Muscle of arm (tissue), 14 donors: ENCODE measurements at places on chromosomes 1 and 21.

DNA sequence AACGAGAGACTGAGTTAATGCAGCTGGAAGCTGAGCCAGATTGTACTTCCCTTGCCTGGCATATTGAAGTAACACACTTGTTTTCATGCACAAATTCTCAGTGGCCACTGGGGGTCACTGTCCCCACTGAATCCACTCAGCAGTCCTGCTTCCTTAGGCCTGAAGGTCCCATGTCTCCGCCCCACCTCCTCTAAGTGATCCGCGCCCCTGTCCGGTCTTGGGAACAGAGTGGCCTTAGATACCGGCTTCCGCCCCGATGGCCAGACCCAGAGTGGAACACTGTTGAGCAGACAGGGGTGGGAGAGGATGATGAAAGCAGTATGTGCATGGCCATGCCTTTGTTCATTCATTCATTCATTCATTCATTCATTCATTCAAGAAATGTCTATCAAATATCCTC, 34.8 kb downstream of the CHAF1B start:
- peak; percentile 72 for DNase-seq

DNA sequence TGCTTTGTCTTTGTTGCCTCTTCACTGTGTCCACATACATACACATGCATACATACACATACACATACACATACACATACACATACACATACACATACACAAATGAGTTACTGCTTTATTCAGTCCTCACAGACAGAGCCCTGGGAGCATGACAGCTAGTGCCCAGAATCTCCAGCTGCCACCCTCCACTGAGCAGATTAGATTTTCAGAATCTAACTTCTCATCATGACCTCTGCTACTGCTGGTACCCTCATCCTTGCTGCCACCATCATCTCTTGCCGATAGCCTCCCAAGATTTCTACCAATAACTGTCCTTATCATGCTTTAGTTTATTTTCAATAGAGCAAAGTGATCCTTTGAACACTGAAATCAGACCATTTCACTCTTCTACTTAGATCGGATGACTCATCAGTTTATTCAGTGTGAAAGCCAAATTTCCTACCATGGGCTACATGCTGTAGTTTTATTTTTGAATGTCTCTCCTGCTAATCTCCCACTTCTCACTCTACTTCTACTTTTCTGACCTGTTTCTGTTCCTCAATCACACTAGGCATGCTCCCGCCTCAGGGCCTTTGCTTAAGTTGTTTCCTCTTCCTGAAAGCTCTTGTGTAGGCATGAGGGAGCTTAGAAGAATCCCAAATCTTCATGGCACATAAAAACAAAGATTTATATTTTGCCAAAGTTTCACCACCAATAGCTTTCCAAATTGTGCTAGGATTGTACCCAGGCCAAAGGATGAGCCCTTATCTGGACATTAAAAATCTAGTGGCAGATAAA, 43.0 kb downstream of the ATP6V1G3 start:
- DNase-seq, result no peak

- no peak for DNase-seq
These were observed 14.7 kb upstream of the MYOG start for GRCh38 chr1:203100516-203100869.

- no peak for DNase-seq
These were observed 30.2 kb upstream of the KCNA2 start for GRCh38 chr1:110636149-110636935.

GRCh38 chr1:75079538-75080290, 54.5 kb upstream of the LHX8 start:
- DNase-seq, result no peak

DNA sequence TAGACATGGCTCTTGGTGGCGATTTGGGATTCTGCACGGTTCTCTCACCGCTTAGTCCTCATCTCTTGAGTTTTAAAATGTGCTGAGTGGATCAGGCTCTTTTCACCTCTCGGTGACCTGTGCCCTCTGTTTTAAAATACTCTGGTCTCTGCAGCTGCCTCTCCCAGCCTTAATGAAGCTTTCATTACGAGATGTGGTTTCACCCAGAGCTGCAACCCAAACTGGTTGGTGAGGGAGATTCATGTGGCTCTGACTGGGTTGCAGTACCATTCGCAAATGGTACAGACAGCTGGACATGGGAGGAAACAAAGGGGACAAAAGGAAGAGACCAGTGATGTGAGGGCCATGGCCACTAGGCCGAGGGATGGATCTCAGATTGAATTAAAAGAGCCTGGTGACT, 258.9 kb downstream of the ASTN1 start:
- no peak for DNase-seq
